ENCODE measurements at places on chromosomes 13 and 19.
A peak's percentile ranks its signal among the peaks of the same experiment; 100 is the strongest.

GRCh38 chr19:782185-782877 lies 14.9 kb upstream of the PTBP1 start:
- DNase-seq, result no peak
- no peaks in the 10 kb centered on the region for H3K27me3 ChIP-seq
- no peaks in the 10 kb centered on the region for H3K36me3 ChIP-seq
- H3K27ac ChIP-seq, result peak overlapping the region; percentile 97
- H3K4me3 ChIP-seq, result peak overlapping the region; percentile 64

DNA sequence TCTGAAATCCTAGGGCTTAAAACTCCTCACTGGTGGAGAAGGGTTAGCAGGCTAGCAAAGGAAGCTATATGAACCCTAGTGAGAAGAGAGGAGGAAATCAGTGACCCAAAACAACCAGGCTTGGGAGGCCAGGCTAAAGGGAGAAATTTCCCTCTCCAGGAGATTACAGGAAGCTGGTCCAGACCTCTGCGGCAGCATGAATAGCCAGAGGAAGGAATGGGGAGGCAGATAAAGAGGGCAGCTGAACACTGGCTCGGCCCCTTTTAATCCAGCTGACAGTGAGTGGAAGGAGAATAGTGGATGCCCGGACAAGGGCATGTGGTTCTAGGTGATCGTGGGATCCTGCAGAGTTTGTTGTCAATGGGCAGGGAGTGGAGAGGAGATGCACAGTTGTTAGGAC lies 130.6 kb downstream of the COG6 start:
- H3K27me3 ChIP-seq, result no peaks in the 10 kb centered on the region
- H3K36me3 ChIP-seq, result peaks cover 10% of the 10 kb centered on the region
- H3K27ac ChIP-seq, result no peak overlapping the region
- H3K4me3 ChIP-seq, result no peak overlapping the region
- no peak for DNase-seq

DNA sequence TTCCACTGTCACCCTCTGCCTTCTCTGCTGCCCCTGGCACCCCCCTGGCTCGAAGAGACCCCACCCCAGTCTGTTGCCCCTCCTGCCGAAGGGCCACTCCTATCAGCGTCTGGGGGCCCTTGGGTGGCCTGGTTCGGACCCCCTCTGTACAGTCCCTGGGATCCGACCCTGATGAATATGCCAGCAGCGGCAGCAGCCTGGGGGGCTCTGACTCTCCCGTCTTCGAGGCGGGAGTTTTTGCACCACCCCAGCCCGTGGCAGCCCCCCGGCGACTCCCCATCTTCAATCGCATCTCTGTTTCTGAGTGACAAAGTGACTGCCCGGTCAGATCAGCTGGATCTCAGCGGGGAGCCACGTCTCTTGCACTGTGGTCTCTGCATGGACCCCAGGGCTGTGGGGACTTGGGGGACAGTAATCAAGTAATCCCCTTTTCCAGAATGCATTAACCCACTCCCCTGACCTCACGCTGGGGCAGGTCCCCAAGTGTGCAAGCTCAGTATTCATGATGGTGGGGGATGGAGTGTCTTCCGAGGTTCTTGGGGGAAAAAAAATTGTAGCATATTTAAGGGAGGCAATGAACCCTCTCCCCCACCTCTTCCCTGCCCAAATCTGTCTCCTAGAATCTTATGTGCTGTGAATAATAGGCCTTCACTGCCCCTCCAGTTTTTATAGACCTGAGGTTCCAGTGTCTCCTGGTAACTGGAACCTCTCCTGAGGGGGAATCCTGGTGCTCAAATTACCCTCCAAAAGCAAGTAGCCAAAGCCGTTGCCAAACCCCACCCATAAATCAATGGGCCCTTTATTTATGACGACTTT lies 2.0 kb downstream of the ZFP36 start:
- H3K27me3 ChIP-seq, result peaks cover 1% of the 10 kb centered on the region
- H3K4me1 ChIP-seq, result peaks cover 41% of the 10 kb centered on the region
- H3K27ac ChIP-seq, result peak overlapping the region; percentile 99
- no peak for DNase-seq

DNA sequence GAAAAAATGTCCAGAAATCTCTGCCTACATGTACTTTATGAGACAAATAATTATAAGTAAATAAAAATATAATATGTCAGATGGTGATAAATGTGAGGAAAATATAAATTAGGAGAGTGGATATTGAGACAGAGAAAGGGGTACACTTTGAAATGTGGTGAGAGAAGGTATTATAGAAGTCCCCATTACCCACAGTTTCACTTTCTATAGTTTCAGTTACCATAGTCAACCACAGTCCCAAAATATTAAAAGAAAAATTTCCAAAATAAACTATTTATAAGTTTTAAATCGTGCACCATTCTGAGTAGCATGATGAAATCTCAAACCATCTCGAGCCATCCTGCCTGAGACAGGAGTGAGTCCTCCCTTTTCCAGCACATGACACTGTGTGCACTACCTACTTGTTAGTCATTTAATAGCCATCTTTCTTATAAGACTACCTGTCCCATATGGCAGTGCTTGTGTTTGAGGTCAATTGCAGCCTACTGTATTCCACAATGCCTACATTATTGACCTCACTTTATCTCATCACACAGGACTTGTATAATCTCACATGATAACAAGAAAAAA lies 653.7 kb downstream of the DACH1 start:
- H3K36me3 ChIP-seq, result no peaks in the 10 kb centered on the region
- no peak overlapping the region for H3K27ac ChIP-seq
- H3K4me3 ChIP-seq, result no peak overlapping the region
- peaks cover 2% of the 10 kb centered on the region for H3K4me1 ChIP-seq
- no peak for DNase-seq

GRCh38 chr13:30307194-30307970 lies at the start of gene KATNAL1:
KATNAL1 (minus strand) TSS chr13:30307551; CDS start chr13:30283777, 23,774 bp downstream.
- no peaks in the 10 kb centered on the region for H3K27me3 ChIP-seq
- DNase-seq, result peak; percentile 77
- peak within 1 kb of the TSS; percentile 86 for H3K4me3 ChIP-seq

- no peak overlapping the region for H3K4me3 ChIP-seq
- no peaks in the 10 kb centered on the region for H3K36me3 ChIP-seq
- H3K27me3 ChIP-seq, result peaks cover 82% of the 10 kb centered on the region
- H3K4me1 ChIP-seq, result no peaks in the 10 kb centered on the region
- DNase-seq, result no peak
- H3K27ac ChIP-seq, result no peak overlapping the region
Measured at GRCh38 chr13:102033857-102034331, 368.0 kb downstream of the FGF14 start.

DNA sequence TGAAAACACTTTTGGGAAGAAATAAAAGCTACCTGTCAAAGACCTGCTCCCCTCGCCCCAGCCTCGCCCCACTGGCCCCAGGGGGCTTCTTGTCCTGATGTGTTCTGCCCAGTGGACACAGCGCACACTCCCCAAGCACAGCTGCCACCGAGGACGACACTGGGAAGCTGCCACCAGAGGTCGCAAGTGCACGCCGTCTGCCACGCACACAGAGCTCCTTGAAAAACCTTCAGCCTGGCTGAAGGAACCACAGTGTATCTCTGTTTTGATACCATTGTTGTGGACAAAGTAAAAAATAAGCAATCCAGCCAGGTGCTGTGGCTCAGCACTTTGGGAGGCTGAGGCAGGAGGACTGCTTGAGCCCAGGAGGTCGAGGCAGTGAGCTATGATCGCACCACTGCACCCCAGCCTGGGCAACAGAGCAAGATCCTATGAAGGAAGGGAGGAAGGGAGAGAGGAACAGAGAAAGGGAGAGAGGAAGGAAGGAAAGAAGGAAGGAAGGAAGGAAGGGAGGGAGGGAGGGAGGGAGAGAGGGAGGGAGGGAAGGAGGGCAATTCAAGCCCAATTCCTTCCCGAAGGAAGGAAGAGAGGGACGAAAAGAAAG lies 57.3 kb downstream of the CEBPG start:
- H3K36me3 ChIP-seq, result no peaks in the 10 kb centered on the region
- peak overlapping the region; percentile 60 for H3K27ac ChIP-seq
- peaks cover 46% of the 10 kb centered on the region for H3K4me1 ChIP-seq
- H3K4me3 ChIP-seq, result peak overlapping the region; percentile 28
- peaks cover 5% of the 10 kb centered on the region for H3K27me3 ChIP-seq
- peak; percentile 83 for DNase-seq

DNA sequence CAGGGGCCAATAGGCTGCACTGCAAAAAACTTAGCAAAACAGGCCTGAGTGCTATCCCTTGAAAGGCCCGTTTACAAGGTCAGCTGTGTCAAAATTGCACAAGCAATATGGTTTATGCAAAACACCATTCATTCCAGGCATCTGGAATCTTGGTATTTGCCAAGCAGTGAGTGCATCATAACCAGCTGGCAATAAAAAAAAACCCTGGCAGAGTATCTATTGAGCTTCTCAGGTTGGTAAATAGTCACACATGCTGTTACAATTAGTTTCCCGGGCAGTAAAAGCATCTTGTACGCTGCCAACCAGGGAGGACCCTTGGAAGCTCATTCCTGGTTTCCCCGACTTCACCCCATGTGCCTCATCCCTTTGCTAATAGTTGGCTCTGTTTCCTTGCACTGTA lies 21.3 kb downstream of the ZNF77 start:
- H3K36me3 ChIP-seq, result peaks cover 23% of the 10 kb centered on the region
- H3K27ac ChIP-seq, result no peak overlapping the region
- DNase-seq, result no peak

GRCh38 chr13:110201114-110201513 lies 105.8 kb downstream of the COL4A1 start:
- peaks cover 13% of the 10 kb centered on the region for H3K4me1 ChIP-seq
- no peaks in the 10 kb centered on the region for H3K27me3 ChIP-seq
- DNase-seq, result no peak
- H3K27ac ChIP-seq, result peak overlapping the region; percentile 36
- peaks cover 29% of the 10 kb centered on the region for H3K36me3 ChIP-seq

Data from mesothelial cell of epicardium (in vitro differentiated cells).